ENCODE measurements at places on chromosomes 3 and 15. TPM values are rescaled to one million over a fixed set of nuclear protein-coding genes. Genes with fewer than 3 reads are reported as not detected.

ADGRG7 gene
- not detected for total RNA-seq

FOXL2 gene
- not detected for total RNA-seq

LRRIQ4 gene
- not detected for total RNA-seq

B2M gene
- 6,268 TPM for total RNA-seq

MESP2 gene
- total RNA-seq = not detected

NDUFB4 gene
- 80.3 TPM for total RNA-seq

GASK1A gene
- total RNA-seq = 4.0 TPM

GALNT15 gene
- total RNA-seq = 49.5 TPM

LTF gene
- total RNA-seq = 148 TPM

EPHA3 gene
- 1.1 TPM for total RNA-seq

UBL7 gene
- 83.9 TPM for total RNA-seq

SPINK8 gene
- total RNA-seq = not detected

GOLGA6L9 gene
- 4.3 TPM for total RNA-seq

PLA2G4E gene
- not detected for total RNA-seq

RBP2 gene
- total RNA-seq = not detected

BNC1 gene
- total RNA-seq = 0.41 TPM

SLC9C1 gene
- total RNA-seq = not detected

NR2E3 gene
- total RNA-seq = not detected

RETNLB gene
- not detected for total RNA-seq

ACAA1 gene
- 84.5 TPM for total RNA-seq

SLC6A20 gene
- total RNA-seq = 0.32 TPM

All from spleen (tissue), 13 donors.